ENCODE measurements at places on chromosomes 2 and 18. TPM values are rescaled to one million over a fixed set of nuclear protein-coding genes. Genes with fewer than 3 reads are reported as not detected.

DNA sequence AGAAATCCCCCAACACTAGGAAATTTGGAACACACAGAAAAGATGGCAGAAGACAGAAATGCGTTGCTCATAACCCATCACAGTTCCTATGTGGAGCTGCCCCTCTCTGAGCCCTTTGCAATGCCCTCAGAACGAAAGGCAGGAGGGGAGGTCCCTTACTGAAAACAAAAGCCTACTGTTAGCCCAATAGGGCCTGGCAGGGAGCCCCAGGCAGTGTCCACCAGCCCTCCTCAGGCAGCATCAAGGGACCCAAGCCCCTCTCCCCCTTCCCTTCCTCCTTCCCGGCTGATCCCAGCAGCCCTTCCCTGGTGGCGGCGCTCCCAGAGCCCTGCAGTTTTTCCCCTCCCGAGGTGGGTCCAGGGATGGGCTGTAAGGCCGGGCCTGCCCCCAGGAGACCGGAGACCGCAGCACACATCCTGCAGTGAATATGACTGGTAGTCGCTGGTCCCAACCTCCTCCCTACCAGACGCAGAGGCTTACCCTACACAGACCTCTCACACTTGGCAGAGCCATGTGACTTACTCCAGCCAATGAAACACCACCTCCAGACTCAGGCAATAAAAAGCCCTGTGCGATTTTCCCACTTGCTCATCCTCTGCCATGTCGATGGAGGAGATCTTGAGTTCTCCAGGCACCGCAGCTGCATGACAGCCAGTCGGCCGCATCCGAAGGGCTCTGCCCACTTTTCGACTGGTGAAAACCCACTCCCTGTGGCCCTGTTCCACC lies 19.4 kb upstream of the DUSP2 start:
- no peak for DNase-seq

BBS5 gene
- total RNA-seq, result 3.6 TPM

CLEC4F gene
- total RNA-seq, result not detected

GRCh38 chr2:195735347-195735746 lies 78.3 kb downstream of the SLC39A10 start:
- no peak for DNase-seq

DNA sequence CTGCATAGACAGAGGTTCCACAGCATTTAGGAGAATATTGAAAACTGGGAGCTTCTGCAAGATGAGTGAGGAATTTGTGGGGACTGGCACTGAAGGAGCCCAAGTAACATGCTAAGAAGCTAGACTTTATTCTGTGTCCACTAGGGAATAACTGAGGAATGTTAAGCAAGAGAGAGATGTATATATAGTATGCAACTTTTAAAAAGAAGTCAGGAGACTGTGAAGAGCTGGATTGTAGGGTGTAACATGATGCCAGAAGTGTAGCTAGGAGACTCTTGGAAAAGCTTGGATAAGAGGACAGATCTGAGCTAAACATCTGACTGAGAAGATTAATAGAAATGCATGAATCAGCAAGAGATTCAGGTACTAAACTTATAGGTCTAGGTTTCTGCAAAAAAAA lies 270.6 kb upstream of the MMADHC start:
- DNase-seq, result no peak

DNA sequence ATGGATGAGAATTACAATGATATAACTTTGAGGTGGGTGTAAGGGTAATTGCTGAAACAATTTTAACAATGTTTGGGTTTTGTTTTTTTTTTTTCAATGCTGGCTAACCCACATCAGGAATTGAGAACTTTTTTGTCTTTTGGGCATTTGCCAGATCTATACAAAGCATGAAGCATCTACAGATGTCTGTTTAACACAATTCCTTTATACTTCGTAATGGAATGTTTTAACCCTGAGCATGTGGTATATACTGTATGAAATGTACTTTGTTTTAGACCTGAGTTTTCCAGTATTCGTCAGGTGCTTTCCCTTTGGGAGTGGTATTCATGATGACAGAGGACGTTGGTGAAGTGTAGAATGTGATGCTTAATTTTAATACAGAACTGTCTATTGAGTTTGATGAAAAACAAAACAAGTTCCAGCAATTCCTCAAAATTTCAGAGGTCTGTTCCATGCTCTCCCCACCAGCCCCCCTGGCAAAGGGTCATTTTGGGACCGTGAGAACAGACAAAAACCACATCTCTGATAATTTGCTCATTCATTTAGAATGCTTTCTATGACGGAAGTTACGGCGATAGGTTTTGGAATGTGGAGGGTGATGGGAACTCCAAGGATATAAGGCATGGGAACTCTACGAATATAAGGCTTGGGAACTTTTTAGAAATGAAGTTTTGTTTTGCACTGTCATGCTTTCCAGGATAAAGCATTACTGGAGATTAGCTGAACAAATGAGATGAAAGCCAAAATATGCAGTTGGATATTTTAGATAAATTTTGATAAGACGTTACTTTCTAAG lies 14.1 kb downstream of the LIMS1 start:
- no peak for DNase-seq

CYRIA gene
- total RNA-seq, result 2.0 TPM

- DNase-seq, result no peak
These were observed 167.6 kb downstream of the KCNS3 start for GRCh38 chr2:18046017-18046416.

DNA sequence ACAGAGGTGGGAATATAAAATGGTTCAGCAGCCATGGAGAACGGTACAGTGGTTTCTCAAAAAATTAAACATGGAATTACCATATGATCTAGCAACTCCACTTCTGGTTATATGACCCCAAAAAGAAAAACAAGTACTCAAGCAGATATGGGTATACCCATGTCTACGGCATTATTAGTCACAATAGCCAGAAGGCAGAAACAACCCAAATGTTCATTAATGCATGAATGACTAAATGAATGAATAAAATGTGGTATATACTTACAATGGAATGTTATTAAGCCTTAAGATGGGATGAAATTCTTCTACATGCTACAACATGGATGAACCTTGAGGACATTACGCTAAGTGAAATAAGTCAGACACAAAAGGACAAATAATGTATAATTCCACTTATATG lies 266.8 kb upstream of the FBXO11 start:
- peak; percentile 2 for DNase-seq

FAM210A gene
- 13.4 TPM for total RNA-seq

TMEM182 gene
- total RNA-seq, result 3.5 TPM

FBXO41 gene
- 4.5 TPM for total RNA-seq

DNA sequence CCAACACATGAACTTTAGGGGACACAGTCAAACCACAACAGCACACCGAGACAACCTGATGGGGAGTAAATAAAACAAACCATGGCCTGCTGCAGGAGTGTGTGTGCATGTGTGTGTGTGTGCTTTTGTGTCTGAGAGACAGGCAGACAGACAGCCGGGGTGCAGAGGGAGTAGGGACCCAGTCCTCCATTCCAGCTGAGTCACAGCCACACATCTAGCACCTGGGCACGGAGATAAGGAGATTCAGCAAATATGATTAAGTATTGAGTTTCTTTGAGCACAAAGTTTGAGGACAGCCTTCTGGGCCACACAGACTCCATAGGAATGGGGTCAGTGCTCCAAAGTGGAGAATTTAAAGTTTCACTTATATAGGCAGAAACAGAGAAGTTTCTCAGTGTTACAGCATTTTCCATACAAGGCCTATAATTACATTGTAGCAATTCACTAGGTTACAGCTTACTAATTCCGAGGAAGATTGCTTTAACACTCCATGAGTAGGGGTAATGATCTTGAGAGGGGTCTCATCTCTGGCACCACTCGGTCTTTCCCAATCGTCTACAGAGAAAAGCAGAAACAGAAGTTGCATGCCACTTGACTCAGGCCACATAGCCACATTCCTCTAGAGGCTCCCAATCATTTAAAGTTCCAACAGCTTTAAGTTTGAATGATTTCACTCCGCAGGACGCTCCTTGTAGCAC lies 30.8 kb upstream of the PRLH start:
- DNase-seq, result no peak

GRCh38 chr2:211996857-211997256 lies 541.7 kb downstream of the ERBB4 start:
- no peak for DNase-seq

- DNase-seq, result no peak
These were observed 128.9 kb upstream of the ITGB6 start for GRCh38 chr2:160328811-160329527.

DNA sequence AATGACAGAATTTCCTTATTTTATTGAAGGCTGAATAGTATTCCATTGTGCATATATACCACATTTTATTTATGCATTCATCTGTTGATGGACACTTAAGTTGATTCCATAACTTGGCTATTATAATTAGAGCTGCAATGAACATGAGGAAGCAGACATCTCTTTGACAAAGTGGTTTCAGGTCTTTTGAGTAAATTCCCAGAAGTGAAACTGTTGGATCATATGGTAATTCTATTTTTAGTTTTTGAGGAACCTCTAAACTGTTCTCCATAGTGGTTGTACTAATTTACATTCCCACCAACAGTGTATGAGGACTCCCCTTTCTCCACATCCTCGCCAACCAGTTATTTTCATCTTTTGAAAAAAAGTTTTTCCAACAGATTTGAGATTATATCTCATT lies 77.5 kb downstream of the TMEM200C start:
- DNase-seq, result no peak

DNA sequence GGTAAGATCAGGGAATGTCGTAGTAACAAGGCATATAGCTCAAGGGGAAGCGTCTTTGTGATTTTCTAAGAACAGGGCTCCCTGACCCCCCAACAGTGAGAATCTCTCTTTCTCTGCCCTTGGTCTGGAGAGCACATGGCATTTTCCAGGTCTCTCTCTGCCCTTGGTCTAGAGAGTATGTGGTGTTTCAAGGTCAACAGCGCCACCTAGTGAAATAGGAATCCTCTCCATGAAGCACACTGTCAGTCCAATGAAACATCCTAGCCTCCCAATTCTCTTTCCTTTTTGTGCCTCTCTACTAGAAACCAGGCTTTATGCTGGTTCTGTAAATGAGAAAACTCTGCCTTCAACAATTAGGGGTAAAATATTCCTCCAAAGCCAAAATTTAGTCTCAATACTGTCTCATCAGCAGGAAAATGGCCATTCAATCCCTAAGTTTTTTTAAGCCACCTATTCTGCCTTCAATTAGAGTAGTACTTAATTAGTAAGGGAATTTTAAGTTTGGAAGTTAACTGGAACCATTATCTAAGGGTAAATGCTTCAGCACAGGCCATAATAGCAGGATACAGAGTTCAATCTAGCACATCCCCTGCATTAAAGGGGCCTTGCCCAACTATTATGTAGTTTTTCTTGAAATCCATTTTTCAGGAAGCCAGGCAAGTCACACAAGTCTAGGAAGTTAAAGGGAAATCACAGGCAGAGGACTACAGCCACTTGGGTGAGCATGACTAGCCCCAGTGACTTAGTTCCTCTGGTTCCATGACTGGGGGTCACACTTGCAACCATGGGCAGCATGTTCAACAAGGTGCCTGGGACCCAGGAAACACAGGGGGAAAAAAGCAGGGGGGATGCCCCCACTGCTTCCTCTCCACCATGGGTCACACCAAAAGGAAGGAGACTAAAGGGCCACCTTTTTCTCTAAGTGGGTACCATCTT lies 12.4 kb downstream of the DYM start:
- no peak for DNase-seq

DNA sequence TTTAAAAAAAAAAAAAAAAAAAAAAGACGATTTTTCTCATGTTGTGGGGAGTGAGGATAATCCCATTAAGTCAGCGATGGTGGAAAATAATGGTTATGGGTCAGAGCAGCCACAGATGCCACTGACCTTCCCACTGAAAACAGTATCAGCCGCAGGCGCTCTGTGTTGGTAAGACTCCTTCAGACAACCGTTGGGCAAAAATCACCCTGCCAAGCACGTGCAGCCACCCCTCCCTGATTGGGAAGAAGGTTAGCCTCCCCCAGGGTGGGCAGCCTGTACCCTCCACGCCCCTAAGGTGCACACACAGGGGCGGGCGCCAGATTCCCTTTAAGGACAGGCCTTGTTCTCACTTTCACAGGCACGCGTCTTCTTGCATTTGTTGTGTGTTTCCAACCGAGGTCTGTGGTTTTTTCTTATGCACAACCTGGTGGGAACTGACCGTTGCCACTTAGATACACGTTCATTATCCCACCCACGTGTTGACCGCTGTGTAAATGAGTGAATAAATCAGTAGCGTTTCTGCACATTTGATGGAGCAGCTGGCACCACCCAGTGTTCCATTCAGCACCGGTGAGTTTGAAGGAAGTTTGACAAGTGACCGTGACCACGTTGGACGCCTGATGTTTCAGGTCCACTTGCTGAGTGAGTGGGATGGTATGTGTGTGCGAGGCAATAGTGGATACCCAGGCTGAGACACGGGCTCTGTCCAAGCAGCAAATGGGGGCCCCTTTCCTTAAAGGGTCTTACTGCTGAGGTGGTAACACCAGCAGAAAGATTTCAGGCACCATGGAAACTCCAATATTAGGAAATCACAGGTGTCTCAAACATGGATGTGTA lies 197.8 kb downstream of the GBX2 start:
- DNase-seq, result no peak

GRCh38 chr2:55163274-55163721 lies 68.8 kb downstream of the CLHC1 start:
- no peak for DNase-seq

DNA sequence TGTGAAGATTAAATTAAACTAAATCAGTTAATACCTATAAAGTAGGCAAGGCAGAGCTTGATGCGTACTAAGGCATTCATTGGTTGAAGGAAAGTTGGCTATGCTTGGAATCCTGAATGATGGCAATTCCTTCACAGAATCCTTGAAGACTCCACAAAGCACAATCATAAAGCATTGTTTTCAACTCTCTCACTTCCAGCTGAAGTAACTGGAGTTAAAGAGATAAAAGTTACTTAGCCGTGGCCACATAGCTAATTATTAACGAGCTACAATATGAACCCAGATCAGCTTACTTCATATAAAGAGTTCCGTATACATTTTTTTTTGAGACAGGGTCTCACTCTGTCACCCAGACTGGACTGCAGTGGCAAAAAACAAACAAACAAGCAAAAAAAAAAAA lies 483.9 kb upstream of the DDX18 start:
- DNase-seq, result peak; percentile 60

DNA sequence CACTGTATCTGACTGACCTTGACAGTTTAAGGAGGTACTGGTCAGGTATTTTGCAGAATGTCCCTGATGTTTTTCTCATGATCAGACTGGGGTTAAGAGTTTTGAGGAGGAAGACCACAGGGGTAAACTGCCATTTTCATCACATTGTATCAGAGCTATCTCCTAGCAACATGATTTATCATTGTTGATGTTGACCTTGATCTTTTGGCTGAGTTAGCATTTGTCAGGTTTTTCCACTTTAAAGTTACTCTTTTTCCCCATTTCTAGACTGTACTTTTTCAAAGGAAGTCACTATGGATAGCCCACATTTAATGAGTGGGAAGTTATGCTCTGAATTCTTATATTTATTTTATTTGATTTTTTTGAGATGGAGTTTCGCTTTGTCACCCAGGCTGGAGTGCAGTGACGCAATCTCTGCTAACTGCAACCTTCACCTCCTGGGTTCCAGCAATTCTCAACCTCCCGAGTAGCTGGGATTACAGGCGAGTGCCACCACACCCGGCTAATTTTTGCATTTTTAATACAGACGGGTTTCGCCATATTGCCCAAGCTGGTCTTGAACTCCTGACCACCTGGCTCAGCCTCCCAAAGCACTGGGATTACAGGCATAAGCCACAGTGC lies 17.7 kb upstream of the SLC39A10 start:
- no peak for DNase-seq
